COLO829 (cell line): ENCODE measurements at places on chromosomes 5 and 9.

GRCh38 chr5:140677947-140678346 is 4.6 kb upstream of the DND1 start:
- no peak for DNase-seq

DNA sequence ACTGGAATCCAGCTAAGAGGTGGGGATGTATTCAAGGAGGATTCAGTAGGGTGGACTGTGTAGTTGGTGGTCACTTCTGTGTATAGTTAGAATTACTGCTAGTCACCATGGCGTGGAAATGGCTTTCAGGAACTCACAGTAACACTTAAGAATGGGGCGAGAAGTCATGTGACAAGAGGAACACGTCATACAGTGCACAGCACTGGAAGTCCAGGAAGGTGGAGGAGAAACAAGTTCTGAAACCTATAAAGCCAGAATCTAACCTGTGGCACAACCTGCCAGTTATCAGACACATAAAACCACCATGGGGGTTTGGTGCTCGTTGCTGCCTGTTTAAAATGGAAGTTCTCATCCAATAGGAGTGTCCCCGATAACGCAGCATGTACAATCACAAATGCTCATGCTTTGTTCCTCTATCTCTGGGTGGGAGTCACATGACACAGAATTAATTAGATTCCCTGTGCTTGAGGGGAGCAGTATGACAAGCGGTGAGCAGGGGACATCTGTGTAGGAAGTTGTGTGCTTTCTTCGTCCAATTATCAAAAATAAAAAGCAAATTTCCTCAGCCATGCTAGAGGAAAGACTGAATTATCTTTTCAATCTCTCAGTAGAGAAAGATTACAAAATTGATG is 193.0 kb downstream of the SPOCK1 start:
- DNase-seq: no peak

DNA sequence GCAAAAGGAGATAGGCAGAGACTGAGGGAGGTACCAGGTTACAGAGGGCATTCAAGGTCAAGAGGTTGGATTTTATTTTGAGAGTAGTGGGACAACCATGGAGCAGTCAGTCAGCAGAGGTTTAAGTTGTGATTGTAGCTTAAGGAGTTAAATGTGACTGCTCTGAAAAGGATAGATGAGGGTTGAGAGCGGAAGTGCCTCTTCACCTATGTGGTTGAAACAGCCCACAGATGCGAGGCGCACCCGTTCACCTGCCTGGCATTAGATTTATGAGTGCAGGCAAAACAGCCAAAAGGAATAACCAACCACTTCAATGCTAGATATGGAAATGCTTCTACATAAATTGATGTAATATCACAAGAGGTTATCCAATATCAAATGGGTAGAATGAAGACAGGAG is 8.4 kb downstream of the ZNF474 start:
- DNase-seq: no peak

GRCh38 chr9:88092797-88093331 is 45.4 kb downstream of the SPATA31C2 start:
- no peak for DNase-seq

GRCh38 chr5:37767961-37768360 is 71.9 kb downstream of the GDNF start:
- DNase-seq: no peak

DNA sequence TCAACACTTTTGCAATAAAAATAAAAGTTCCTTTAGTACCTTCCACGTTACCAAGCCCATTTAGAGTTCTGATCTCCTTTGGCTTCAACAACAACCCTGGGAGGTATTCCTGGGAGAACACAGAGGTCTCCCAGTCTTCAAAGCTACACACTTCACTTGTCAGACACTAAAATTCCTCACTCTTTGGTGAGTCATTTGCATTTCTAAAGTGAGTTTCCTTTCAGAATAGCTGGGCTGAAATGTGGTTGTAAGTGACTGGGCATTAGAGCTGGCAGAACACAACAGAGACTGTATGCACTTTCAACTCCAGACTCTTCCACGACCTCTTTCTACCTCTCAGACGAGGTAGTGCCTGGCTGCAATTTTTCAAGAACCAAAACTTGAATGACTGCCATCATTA is 11.5 kb upstream of the F2RL1 start:
- DNase-seq: peak; percentile 63

GRCh38 chr5:109374625-109375024 is 35.1 kb downstream of the PJA2 start:
- DNase-seq: no peak

- DNase-seq: no peak
These were observed 75.7 kb upstream of the FBN2 start for GRCh38 chr5:128613766-128614165.

DNA sequence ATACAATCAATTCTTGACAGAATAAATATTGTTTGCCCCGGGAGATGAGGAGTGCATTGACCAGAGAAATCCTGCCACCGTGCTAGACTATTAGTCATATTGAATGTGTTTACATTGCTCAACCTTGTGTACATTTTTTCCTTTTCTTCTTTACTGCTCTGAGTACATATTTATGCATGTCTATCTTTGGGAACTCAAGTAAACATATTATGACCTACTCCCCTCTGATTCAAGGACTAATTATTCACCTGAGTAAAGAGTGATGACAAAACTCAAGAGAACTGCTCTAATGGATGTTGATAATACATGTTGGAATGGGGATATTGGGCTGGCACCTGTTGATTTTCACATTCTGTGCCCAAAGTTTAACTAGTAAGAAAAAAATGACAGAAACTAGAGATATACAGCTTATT is 3.9 kb upstream of the SPINK1 start:
- no peak for DNase-seq

GRCh38 chr5:37197340-37198050 is 51.7 kb downstream of the CPLANE1 start:
- DNase-seq: no peak

DNA sequence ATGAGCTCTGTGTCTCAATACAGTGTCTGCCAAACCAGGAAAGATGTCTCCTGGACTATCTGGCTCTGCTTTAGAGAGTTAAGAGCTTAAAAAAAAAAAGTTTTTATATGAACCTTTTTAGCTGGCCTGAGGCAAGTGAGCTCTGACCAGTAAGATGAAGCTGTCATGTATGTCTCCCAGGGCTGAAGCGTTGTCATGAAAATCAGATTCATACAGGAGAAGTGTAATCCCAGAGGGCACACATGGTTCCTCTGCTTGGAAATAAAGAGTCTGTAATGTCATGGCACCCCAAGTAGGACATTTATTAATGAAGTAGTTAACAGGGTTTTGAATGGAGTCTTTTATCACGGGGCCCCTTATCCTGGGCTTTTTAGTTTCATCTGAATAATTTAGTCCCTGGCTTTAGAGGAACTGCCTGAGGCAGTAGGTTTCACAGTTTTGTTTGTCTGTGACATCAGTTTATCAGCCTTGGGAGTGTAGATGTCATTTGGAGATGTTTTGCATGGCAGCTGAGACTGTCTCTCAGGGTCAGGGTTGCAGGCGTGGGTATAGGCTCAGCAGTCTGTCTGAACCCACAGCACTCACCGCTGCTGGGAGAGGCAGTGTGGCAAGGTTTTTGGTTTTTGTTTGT is 223.3 kb downstream of the DIRAS2 start:
- DNase-seq: no peak

DNA sequence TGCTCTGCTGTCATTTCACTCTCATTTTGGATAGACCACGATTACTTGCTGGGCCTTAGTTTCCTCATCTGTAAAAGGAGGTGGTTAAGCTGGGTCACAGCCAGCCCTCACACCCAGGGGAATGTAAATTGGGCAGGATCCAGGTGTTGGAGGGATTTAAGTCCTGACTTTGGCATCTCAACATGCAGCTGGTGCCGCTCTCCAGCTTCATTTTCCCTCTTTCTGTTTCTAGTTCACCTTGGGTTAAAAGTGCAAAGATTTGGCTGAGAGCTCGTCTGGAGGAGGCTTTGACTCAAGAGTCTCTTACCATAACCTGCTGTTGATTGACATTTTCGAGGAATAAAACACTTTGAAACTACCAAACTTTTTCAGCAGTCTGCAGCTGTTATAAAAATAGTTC is 144.3 kb upstream of the DHFR start:
- no peak for DNase-seq

- no peak for DNase-seq
These were observed 82.2 kb upstream of the NFIB start for GRCh38 chr9:14396171-14396570.

DNA sequence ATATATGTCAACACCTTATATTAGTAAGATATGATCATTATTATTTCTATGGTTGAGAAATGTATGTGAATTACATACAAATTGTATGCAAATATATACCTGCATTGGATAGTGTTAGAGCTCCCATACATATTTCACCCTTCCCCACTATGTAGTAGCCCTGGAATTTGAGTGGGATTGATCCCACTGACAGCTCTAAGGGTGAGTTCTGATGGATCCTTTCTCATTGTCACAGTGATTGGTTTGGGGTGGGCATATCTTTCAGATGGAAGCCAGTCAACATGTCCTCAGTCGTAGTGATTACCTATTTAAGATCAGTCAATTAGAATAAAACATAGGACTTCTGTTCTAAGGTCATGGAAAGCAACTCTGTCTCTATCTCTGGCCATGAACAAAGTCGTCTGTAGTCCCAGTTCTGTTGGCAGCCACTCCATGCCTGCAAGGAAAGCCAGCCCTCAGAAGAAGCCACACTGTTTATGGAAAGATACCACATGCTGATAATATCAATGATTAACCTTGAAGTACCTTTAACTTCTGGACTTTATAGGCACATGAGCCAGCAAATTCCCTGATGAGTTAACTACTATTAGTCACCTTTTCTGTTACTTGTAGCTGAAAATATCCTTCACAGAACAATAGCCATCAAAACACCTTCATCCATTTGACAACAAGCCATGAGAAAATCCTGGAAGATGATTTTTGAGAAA is 5.1 kb upstream of the CCDC192 start:
- DNase-seq: no peak

DNA sequence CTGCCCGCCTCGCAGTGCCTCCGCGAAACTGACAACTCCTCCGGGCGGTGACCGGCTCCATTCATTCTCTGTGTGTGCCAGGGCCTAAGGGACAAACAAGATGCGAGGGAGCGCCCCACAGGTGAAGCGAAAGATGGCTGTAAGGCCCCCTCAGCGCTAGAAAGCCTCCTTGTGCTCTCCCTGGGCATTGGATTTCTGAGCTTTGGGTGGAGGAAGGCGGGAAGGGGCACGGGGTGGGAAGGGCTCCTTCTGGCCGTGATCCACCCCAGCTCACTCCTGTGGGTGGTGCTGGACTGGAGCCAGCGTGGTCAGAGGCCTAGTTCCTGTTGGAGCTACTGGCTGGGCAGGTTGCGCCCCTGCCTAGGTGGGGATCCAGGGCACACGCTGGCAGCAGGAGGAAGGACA is 943 bp downstream of the GALNT12 start:
- no peak for DNase-seq

DNA sequence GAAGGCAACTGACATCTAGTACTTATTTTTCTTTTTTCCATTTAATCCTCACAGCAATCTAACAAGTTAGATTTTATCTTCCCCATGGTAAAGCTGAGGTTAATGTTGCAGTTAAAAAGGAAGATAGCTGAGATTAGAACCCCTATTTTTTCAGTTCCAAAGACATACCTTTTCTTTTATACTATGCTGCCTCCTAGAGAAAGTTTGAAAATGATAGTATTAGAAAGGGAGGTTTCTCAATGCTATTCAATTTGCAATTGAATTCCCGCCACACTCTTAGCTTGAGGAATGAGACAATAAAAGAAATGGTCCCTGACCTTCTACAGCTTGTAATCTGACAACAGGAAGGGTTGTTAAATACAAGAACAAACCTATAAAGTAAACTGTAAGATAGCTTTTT is 195.9 kb upstream of the TRIM32 start:
- DNase-seq: no peak

GRCh38 chr5:149141957-149142851 is 911 bp downstream of the ABLIM3 start:
- DNase-seq: no peak
